ENCODE measurements at places on chromosomes 1 and 21.

DNA sequence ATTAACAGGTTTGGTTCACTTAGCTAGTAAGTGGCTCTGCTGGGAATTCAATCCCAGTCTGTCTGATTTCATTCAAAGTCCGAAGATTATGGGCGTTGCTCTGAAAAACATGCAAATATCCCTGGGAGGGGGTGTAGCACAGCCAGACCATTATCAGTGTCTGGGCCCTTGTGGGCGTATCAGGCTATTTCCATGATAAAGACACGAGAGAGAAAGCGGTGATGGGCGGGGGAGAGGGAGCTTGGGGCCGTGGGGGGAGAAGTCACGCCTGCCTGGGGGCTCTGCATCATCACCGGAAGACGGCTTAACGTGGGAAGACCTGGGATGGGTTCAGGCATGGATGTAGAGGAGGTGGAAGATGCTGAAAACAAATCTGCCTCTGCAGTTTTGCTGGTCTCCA is 25.8 kb downstream of the IL6R start:
- DNase-seq = no peak

- DNase-seq = peak; percentile 0
Observed at GRCh38 chr1:149849947-149850360, 49.4 kb upstream of the BOLA1 start.

- no peak for DNase-seq
Observed at GRCh38 chr1:185365951-185366350, 48.9 kb upstream of the IVNS1ABP start.

- DNase-seq = no peak
Observed at GRCh38 chr1:42221952-42222606, 57.5 kb upstream of the GUCA2A start.

DNA sequence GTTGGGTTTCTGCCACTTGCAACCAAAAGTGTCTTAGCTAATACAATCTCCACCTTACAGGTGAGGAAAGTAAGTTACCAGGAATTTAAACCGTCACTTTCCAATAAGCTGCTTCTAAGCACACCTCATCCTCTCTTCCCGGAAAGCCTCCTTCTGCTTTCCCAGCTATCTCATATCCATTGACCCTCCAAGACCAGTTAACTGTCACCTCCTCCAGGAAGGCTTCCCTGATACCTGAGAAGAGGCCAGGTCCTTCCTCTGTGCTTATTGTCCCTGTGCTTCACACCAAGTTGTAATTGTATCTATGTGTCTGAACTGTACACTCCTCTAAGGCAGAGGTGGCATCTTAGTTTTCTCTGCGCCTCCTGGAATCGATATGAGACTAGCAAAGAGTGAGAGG is 11.2 kb upstream of the MATN1 start:
- DNase-seq = no peak

DNA sequence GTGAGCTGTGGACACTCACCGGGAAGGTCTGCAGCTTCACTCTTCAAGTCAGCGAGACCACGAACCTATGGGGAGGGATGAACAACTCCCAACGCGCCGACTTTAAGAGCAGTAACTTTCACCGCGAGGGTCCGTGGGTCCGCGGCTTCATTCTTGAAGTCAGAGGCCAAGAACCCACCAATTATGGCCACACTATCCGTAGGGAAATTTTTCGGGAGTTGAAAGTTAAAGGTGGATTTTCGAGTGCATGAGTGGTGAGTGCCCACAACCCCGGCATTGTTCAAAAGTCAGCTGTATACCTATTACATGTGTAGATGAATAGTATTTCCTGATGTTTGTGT is 19.7 kb downstream of the EXOC8 start:
- no peak for DNase-seq

GRCh38 chr1:154568157-154568815 is 708 bp downstream of the CHRNB2 start:
- no peak for DNase-seq

GRCh38 chr1:238152119-238152518 is 261.4 kb upstream of the ZP4 start:
- DNase-seq = no peak

DNA sequence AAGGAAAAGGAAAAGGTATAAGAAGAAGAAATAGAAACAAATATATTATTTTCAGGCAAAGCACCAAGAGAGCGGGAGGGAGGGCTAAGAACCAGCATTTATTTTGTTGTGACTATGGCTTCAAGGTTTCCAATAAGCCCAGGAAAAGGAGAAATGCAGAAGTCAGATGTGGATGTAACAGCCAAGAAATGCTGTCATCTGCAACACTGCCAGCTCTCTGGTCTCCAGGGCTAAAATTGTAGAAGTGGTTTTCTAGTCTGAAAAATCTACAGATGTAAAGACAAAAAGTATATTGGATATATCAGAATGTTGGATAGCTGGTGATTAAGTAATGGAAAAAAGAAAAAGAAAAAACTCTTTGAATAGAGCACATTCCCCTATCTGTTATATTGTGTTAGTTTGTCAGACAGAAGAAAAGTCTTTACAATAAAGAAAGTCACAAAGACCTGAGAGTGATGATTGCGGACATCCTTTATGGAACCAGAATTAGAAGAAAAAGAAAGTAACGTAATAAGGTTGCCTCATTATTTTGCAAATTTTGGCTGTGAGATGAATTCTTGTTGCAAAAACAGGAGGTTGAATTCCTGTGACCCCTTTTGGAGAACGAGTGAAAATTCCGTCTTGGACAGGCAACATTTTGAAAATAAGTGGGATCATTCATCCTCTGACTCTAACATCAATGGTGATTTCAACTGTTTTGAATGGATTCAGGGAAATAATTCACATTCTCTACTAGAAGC is 938.1 kb downstream of the TTLL7 start:
- no peak for DNase-seq

DNA sequence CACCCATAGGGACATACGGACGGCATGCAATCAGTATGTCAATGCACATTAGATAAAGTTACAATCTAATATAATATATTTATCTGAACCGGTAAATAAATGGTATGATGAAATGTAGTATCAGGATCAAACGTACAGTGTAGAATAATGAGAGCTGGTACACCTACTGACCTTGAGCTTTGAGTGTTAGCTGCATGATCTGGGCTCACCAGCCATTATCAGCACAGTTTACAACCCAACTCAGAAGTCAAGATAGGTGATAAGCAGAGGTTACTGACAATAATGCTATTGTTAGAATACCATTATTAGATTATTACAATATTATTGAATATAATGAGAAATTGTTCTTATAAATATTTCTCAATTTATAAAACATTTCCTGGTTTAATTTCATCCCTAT is 103.0 kb upstream of the ESRRG start:
- no peak for DNase-seq

DNA sequence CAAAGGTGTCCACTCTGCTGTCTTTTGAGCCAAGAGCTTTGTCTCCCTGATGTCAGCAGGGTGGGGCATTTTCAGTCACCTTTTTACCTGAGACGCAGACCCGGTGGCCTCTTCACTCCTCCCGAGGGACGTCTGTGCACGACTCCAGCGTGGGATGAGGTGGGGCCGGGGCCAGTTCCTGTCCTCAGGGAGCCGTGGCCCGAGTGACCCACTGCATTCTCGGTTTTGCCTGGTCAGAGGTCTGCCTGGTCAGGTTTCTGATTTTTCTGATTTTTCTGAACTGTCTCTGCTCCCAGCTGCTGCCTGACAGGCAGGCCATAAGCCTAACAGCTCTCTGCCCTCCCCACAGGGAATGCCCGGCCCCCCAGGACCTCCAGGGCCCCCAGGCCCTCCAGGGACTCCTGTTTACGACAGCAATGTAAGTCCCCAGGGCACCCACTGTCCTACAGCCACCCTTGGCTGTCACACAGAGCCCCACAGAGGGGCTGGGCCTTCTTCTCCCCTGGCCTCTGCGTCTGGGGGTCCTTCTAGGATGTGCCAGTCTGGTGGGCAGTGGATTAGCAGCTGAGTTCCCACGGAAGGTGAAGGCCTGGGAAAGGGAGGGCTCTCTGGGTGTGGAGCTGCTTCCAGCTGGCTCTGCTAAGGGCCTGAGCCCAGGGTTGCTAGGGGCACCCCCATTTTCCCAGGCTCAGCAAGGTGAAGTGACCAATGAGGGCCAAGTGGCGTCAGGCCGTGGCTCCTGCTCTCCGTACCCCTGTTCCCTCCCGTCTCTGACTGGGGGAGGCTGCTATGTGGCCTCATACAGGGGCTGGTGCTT is 45.9 kb downstream of the SLC19A1 start:
- DNase-seq = no peak

GRCh38 chr1:28887835-28888682 is 26.3 kb upstream of the EPB41 start:
- DNase-seq = no peak

DNA sequence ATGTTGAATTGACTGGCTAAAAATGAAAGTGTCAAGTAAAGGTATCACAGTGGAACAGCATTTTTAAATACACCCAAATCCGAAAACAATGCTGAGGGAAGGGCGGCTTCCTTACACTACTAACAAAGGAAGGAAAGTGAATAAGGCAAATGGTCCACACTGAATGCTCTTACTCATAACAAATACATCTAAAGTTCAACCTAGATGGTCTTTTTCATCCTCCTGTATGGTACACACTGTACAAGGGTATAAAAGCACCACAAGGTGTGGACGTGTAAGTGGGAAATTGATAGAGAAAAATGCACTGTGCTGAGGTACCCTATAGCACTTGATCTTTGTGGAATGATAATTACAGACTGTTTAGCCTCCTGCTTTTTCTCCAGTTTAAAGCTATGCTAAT is 7.1 kb upstream of the PALMD start:
- DNase-seq = no peak
